ENCODE measurements at places on chromosomes 4 and X.
A peak's percentile ranks its signal among the peaks of the same experiment; 100 is the strongest.

- peak; percentile 66 for DNase-seq
Measured at GRCh38 chrX:154136627-154137161, 7.3 kb upstream of the OPN1LW start.

- no peak for DNase-seq
Measured at GRCh38 chr4:136855886-136856285, 676.4 kb downstream of the PCDH18 start.

DNA sequence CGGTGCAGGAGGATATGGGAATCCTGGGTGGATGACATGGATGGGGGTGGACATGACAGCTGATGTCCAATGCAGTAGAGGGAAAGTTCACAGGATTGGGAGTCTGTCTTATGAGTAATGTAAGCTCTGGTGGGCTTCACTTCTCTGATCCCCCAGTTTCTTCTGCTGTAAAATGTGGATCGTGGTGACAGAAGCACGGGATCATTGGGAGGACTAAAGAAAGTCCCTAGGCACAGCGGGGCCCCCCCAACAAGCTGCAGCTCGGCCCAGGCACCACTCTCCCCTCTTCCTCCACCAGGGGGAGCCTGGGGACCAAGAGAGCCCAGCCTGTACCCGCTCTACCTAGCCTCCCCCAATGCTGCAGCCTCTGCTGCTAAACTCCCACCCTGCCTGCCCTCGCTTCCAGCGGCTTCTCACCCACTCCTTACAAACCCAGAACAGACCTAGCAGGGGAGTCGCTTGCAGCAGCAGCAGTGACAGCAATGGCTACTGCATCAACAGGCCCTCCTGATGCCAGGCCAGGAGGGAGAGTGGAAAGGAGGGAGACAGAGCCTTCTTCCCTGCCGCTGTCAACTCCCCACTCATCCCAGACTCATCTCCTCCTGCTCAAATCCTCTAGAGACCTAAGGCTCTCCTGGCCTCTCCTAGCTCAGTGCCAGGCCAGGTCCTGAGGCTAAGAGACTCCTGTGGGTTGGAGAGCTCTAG, 36.1 kb upstream of the IQSEC2 start:
- peak; percentile 79 for DNase-seq

GRCh38 chrX:5857232-5857631, 371.4 kb downstream of the NLGN4X start:
- no peak for DNase-seq

- no peak for DNase-seq
Measured at GRCh38 chrX:108307132-108308085, 130.8 kb downstream of the COL4A6 start.

DNA sequence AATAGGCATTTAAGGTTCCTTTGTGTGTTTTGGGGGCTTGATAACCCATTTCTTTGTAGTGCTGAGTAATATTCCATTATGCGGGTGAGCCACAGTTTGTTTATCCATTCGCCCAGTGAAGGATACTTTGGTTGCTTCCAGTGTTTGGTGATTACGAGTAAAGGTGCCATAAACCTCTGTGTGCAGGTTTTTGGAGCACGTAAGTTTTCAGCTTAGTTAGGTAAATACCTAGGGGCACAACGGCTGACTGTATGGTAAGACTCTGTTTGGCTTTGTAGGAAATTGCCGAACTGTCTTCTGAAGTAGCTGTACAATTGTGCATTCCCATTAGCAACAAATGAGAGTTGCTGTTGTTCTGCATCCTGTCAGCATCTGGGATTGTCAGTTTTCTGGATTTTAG, 3.8 kb upstream of the TBL1X start:
- DNase-seq, result no peak

DNA sequence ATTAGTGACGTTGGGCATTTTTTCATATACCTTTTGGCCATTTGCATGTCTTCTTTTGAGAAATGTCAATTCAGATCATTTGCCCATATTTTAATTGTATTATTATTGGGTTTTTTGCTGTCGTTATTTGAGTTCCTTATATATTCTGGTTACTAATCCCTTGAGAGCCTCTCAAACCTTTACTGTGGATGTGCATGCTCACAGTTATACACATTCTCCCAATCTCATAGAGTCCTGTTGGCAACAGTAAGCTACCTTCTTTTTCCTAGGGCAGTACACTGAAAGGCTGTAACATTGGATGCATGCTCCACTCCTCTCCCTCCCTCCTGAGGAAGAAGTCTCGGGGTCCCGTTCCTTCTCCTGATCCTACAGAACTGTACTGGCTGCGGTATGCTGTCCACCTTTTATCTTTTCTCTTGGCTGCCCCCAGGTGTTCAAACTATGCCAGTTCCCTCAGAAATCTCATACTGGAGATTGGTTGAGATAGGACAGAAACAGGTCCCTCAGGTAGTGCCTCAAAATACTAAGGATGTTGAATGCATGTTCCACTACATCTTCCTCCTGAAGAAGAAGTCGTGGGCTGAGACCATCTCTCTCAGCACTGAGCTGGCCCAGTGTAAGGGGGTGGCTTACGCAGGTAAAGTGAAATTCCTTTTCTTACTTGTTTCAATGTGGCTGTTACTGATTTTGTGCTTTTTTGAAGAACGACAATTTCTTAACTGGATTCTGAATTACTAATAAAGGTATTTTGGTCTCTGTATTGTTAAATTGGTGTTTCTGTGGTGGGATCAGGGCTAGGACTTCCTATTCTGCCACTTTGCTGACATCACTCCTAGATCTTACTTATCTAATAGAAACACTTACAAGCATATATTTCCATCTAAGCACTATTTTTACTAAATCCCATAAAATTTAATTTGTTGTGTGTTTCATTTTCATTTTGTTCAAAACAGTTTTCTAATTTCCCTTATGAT, 145.4 kb upstream of the HUWE1 start:
- DNase-seq, result peak; percentile 23

DNA sequence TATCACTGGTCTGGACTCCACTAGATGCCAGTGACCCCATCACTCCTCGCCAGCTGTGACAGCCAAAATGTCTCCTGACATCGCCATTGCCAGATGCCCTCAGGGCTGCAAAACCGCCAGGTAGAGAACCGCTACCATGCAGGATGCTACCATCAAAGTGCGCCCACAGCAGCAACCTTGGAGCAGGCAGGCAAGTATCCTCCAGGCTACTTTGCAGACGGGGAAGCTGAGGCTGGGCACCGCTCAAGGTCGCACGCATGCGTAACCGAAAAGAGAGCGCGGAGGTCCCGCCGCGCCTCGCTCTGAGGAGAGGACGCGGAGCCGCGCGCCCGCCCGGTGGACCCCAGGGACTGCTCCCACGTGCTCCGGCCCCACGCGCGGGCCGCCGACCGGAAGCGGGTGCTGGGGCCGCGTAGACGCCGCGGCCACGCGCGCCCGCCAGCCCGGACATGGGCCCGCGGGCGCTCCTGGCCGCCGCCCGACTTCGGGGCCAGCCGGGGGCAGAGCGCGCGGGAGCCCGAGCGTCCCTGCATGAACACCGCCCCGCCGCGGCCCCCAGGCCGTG, at the start of gene STS:
TSS of gene STS (plus strand) at position 300 of the 565 bp plus-strand sequence. CDS start 105,488 bp downstream, outside the sequence.
- DNase-seq, result peak; percentile 29

- DNase-seq, result no peak
Measured at GRCh38 chr4:153467897-153468262, 1.7 kb downstream of the TMEM131L start.

- DNase-seq, result no peak
Measured at GRCh38 chrX:137031517-137032340, 2.1 kb downstream of the GPR101 start.

- no peak for DNase-seq
Measured at GRCh38 chr4:4831825-4832224, 27.6 kb upstream of the MSX1 start.

DNA sequence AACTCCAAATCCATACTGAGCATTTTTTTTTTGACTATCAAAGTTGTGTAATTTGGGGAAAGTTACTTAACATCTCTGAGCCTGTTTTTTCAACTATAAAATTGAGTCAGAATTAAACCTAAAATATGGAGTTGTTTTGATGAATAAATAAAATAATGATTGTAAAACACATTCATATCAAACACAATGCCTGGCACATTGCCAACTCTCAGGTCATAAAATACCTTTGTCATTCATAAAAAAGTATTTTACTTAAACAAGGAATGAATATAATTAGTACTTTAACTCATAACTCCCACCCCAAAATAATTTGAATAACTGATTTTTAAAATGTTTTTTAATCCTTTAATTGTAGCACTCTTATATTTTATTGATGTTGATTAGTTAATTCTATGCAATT, 3.8 kb upstream of the GPR174 start:
- DNase-seq, result no peak

- DNase-seq, result no peak
Measured at GRCh38 chr4:123555807-123556273, 159.2 kb downstream of the SPRY1 start.

- DNase-seq, result no peak
Measured at GRCh38 chrX:67523002-67523681, 20.7 kb upstream of the AR start.

DNA sequence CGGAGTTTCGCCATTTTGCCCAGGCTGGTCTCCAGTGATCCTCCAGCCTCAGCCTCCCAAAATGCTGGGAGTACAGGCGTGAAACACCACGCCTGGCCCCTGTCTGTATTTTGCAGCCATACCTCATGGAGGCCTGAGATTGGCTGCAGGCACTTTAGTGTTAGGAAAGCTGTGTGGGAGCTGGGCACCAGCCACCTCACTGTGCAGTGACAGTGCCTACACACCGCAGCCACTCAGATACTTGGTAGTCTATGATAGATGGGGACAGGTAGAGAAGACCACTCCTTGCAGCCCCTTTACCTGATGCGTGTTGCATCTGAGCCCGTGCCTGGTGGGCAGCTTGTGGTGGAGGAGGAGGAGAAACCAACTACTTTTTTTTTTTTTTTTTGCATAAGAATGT, 16.3 kb downstream of the SMS start:
- no peak for DNase-seq

- DNase-seq, result no peak
Measured at GRCh38 chrX:34927866-34928265, 14.7 kb upstream of the FAM47B start.

- no peak for DNase-seq
Measured at GRCh38 chrX:12910423-12911121, 4.2 kb downstream of the TLR8 start.

GRCh38 chrX:17736478-17736855, 826 bp upstream of the SCML1 start:
- DNase-seq, result no peak

DNA sequence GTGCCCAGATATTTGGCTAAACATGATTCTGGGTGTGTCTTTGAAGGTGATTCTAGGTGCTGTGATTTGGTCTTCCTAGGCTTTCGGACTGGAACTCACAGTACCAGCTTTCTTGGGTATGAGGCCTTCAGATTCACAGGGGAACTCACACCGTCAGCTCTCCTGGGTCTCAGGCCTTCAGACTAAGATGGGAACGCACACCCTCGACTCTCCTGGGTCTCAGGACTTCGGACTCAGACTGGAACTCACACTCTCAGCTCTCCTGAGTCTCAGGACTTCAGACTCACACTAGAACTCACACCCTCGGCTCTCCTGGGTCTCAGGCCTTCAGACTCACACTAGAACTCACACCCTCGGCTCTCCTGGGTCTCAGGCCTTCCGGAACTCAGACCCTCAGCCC, 137.7 kb downstream of the CRLF2 start:
- no peak for DNase-seq

DNA sequence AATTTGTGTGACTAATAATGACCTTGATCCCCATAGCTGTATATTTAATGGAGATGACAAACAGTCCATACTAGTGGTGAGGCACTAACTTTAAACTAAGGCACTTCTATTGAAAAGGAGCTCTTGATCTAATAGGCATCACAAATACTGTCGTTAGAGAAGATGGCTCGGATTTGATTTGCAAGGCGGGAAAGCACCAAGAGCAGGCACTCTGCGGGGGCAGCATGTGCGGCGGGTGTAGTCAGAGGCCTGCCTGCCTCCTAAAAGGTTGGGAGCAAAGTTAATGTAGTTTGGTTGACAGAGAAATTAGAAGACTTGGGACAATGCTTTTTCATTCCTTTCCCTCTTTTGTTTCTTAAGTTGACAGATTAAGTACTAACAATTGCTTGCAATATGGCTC, 278.8 kb downstream of the CFAP299 start:
- no peak for DNase-seq

DNA sequence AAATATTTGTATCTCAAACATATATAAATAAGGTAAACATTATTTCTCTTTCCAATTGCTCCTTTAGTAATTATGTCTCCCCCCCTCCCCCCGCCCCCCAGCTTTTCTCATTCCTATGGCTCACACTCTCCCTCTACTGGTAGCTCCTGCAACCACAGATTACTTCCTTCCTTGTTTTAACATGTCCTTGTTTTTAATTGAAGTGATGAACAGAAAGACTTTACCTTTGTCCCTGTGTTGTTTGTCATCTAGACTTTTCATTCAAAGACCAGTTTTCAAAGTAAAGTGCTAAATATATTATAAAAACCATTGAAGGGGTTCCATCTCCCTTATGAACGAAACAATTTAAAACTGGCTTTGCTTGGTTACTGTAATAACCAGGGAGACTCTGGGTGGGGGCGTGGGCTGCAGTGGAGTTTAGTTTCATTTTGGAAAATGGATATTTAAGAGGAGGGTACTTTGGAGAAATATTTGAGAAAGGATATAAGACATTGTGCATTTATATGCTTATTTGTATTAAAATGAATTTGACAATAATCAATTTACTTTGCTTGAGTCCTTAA, 352.9 kb downstream of the RAPGEF2 start:
- no peak for DNase-seq

DNA sequence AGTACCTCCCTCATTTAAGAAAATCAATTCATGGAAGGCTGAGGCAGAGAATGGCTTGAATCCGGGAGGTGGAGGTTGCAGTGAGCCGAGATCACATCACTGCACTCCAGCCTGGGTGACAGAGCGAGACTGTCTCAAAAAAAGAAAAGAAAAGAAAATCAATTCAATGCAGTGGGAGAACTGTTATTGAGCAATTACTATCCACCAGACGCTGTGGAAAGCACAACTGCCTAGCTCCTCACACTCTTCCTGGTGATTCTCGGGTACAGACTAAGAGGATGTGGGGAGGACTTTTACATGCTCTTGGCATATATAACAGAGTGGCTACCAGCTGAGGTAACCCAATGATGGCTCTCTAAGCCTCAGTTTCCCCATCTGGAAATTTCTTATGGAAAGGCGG, 2.7 kb upstream of the TMSB4X start:
- no peak for DNase-seq

DNA sequence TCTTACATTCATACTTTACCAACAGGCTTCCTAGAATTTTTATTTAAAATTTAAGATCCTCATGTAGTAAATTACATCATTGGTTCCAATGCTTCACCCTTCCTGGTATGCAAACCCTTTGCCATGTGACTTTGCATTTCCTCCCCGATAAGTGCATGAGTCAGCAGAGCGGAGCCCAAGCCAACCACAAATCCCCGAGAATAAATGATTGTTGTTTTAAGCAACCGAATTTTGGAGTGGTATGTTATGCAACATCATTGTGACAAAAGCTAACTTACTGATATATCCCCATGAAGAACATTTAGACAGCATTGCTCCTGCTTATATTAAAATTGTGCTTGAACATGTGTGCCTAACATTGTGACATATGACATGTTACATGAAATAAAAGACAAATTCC, 199.4 kb upstream of the DDX53 start:
- DNase-seq, result no peak

GRCh38 chr4:96016634-96017299, 176.9 kb downstream of the PDHA2 start:
- no peak for DNase-seq

GRCh38 chr4:43758836-43759235, 689.8 kb downstream of the KCTD8 start:
- DNase-seq, result no peak

Measured in activated gamma-delta T cell treated with Interleukin-2 at 50 U/mL for 16 hours (primary cell).